Large intestine (tissue), 12 donors: ENCODE measurements at places on chromosomes 5 and 9. TPM values are rescaled to one million over a fixed set of nuclear protein-coding genes. Genes with fewer than 3 reads are reported as not detected.
A peak's percentile ranks its signal among the peaks of the same experiment; 100 is the strongest.

- peak; percentile 69 for DNase-seq
Measured at GRCh38 chr9:127555840-127556820, 55.9 kb upstream of the STXBP1 start.

DNA sequence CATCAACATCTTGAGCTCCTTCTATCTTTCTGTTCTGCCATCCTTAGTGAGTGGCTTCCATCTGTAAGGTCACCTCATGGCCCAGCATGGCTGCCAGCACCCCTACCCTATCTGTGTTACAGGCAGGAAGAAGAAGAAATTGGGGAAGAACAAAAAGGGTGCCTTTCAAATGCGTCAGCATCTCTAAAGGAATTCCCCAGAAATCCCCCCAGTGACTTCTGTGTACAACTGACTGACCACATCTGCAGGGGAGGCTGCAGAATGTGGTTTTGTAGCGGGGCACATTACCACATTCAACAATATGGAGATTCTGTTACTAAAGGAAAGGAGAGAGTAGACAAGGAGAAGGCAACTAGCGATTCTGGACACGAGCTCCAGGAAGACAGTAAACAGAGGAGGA is 40.1 kb downstream of the ALG2 start:
- no peak for DNase-seq

DNA sequence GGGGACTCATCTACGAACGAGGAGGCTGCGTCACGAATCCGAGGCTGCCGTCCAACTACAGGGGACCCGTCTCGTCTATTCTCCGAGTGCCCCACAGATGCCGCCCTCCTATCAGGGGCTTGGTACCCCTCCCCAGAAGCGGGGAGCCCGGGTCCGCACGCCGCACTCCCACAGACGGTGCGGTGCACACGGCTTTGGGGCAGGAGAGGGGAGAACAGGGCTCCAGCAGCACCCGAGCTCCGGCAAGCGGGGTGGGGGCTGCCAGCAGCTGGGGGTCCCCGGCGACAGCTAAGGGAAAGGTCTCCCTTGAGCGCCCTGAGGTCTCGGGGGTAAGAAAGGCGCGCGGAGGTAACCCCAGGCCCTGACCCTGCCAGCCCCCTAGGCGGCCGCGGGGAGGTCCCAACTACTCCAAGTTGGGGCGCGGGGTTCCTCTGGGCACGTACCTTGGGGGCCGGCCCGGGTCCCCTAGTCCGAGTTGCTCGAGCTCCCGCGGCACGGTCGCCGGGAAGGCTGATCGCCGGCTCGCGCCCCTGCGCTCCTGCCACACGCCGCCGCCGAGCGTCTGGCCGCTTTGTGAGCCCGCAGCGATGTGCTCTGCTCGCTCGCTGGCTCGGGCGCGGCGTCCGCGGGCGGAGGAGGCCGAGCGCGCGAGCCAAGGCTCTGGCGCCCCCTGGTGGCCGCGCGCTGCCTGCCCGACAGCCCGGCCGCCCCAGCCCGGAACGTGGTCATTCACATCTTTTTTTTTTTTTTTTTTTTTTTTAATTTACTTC is at the start of gene SPOCK1:
TSS of gene SPOCK1 (minus strand) at position 591 of the 770 bp plus-strand sequence.
- peak; percentile 41 for DNase-seq

GRCh38 chr5:16417398-16418074 is 48.1 kb downstream of the ZNF622 start:
- no peak for DNase-seq

- DNase-seq = no peak
Measured at GRCh38 chr5:35131723-35132122, 84.0 kb upstream of the AGXT2 start.

GRCh38 chr5:179558932-179559283 is 8.6 kb downstream of the RUFY1 start:
- no peak for DNase-seq

DNA sequence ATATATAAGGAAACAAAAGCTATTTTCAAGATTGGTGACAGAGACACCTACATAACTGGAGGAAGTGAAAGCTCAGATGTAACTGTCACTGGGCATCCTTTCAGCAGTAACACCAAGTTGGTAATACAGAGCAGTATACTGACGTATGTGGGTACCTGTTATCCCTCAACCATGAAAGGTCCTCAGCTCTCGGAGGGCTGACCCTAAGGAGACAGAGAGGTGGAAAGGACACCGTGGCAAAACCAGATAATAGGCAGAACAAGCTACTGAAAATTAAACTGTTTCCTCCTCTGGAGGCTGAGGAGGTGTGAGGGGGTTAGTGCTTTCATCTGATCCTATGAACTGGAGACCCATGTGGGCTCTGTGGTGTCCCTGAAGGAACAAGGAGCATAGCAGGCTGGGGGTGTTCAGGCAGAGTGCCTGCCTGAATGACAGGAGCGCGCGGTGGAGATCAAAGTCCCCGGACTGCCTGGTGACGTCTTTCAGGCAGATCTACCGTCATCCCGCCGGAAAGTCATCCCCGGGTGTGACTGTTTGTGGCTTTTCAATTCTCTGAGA is 130.2 kb upstream of the FSTL4 start:
- peak; percentile 36 for DNase-seq

GRCh38 chr9:69569738-69570451 is 102.3 kb downstream of the APBA1 start:
- no peak for DNase-seq

DNA sequence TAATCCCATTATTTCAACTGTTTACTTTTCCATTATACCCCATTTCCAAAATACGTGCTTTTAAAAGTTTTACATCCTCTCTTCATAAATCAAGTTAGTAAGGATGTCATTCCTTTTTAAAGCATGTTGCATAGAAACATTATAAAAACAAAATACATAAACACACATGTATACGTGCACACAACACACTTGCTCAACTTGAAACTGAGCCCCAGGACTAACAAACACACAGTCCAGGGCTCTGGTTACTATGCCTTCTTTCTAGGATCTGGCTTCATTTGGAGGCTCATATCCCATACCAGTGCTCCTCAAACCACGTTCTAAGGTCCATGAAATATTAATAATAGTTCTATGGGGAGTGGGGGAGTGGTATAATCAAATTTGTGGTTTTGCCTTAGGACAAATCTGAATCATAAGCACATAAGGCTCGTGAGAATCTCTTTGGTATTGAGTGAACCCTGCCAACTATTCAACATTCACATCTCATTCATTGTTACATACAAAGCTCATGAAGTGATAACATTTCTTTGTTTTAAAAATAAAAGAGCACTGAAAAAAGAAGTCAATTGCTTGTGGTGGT is 55.2 kb downstream of the NFIB start:
- DNase-seq = no peak

GRCh38 chr5:127447827-127448226 is 69.6 kb upstream of the PRRC1 start:
- no peak for DNase-seq

GRCh38 chr5:34624691-34625090 is 31.4 kb upstream of the RAI14 start:
- no peak for DNase-seq

GRCh38 chr9:96720435-96720834 is 57.5 kb downstream of the ZNF510 start:
- DNase-seq = peak; percentile 25

GRCh38 chr9:133772581-133772980 is 34.4 kb upstream of the SARDH start:
- DNase-seq = no peak

DNA sequence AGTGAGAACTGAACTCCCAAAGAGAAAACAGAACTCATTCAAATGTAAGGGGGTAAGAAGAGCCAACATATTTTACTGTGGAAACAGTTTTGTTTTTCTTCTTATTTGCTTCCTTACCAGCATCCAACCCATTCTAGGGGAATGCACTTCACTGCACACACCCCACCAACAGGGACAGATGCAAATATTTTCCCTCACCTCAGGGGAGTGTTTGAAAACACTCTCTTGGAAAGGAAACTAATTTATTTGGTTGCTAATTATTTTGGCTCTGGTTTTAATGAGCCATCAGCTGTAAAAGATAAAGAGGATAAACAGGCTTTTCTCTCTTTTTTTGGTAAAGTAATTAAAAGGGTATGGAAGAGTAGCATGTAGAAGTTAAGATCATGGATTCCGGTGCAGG is 413.4 kb downstream of the MAN2A1 start:
- DNase-seq = no peak

- no peak for DNase-seq
Measured at GRCh38 chr5:17918373-17919104, 284.3 kb downstream of the TAF11L14 start.

DNA sequence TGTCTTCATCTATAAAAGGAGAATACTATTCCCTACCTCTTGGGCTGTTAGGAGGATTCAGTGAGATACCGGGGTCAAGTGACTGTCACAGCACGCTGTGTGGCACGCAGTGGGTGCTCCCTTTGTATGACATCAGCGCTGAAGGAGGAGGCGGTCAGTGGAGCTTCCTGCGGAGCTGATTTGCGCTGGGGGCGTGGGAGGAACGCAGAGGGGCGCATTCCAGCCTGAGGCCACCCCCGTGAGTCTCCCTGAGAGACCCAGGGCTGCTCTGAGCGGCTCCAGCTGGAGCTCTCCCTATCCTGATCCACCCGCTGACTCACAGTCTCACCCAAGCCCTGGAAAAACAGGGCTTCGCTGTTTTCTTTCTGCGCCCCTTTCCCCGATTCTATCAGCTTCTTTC is 24.3 kb upstream of the NEURL1B start:
- DNase-seq = no peak

GRCh38 chr5:34622098-34622400 is 34.1 kb upstream of the RAI14 start:
- DNase-seq = no peak

GRCh38 chr5:140344683-140345423 is 1.6 kb downstream of the HBEGF start:
- peak; percentile 47 for DNase-seq

GRCh38 chr5:78787783-78788182 is 139.2 kb upstream of the LHFPL2 start:
- DNase-seq = no peak

DNA sequence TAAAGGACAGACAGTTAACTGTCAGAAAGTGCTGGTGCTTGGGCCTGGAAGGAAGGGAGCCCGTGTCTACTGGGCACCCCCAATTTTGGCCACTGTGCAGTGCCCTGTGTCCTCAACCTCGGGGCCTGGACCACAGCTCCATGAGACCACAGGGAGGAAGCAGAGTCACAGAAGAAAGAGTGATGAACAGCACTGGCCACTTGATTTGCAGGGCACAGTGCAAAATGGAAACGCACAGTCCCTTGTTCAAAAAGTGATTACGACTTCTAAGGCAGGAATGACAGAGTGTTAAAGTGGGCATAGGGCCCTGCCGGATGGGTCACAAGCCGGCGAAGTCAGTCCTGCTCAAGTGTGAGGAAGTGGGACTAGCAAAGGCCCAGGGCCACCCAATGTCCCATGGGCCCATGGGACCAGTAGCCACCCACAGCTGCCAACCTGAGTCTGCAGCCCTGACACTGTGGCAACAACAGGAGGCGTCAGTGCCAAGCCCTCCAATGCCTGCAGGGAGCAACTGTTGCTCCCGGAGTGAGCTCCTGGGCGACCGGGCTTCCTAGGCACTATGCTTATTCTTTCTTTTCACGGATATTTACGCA is 85.4 kb downstream of the ADAMTS2 start:
- DNase-seq = no peak

- DNase-seq = no peak
Measured at GRCh38 chr5:25009063-25009462, 364.3 kb upstream of the CDH10 start.

GRCh38 chr5:10233505-10233904 is 16.2 kb downstream of the ATPSCKMT start:
- DNase-seq = peak; percentile 33

- peak; percentile 35 for DNase-seq
Measured at GRCh38 chr5:98510143-98510985, 263.1 kb upstream of the RGMB start.

GRCh38 chr9:124088476-124088837 is 76.9 kb downstream of the LHX2 start:
- peak; percentile 7 for DNase-seq

- no peak for DNase-seq
Measured at GRCh38 chr5:126577415-126577814, 17.6 kb downstream of the ALDH7A1 start.

DNA sequence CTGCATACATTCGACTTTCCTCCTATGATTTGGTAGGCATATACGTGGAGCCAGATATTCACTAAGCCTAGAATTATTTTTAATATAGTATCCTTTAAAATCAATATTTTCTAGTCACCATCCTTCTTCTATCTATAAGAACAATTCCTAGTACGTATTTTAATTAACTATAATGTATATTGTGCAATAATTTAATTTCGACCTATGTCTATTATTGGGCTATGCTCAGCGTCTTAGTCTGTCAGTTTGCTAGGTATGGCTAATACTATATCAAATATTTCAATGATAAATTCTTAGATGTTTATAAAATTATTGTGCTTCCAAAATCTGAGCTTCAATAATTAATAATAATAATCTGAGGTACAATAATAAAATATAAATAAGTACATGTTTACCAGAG is 705.3 kb downstream of the PRELID2 start:
- DNase-seq = no peak

DNA sequence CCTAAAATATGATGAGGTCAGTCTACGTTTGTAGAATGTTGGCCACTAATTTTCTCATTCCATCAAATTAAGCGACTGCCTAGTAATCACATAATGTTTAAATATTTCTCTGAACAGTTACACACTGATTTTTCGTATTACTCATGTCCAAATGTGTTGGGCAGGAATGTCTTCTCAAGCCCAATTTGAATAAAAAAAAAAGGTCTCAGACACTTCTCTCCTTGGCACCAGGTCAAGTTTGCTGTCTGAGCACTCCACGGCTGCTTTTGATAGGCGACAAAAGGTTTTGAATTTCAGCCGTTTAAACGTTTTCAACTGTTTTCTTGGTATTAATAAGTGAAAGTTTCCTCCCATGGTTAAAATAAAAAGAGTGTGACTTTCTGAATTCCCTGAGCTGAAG is 542.1 kb downstream of the IRX1 start:
- DNase-seq = no peak

GRCh38 chr9:134709512-134710270 is 68.1 kb downstream of the COL5A1 start:
- peak; percentile 23 for DNase-seq

DNA sequence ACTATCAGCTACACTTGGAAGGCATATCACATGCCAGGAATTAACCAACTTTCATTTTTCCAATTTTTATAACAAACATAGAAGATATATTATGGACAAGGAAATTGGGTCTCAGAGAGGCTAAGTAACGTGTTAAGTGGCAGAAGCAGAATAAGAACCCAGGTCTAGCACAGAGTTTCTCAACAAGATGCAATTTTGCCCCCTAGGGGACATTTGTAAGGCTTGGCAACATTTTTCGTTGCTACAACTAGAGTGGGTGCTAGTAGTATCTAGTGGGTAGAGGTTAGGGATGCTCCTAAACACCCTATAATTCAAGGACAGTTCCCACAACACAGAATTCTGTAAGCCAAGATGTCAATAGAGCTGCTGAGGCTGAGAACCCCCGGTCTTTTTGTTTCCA is 180.6 kb downstream of the SNCAIP start:
- DNase-seq = no peak

NOXA1 gene
- 11.8 TPM for polyA plus RNA-seq

LHX2 gene
- polyA plus RNA-seq = 0.12 TPM

GFPT2 gene
- 5.8 TPM for polyA plus RNA-seq

PCDHB15 gene
- 3.0 TPM for polyA plus RNA-seq

GLDC gene
- 13.0 TPM for polyA plus RNA-seq

BTNL9 gene
- polyA plus RNA-seq = 11.6 TPM

FAM13B gene
- 23.5 TPM for polyA plus RNA-seq

NR2F1 gene
- polyA plus RNA-seq = 7.6 TPM
